ENCODE measurements at places on chromosomes 3 and 15.

- DNase-seq = no peak
Measured at GRCh38 chr15:46251903-46252302, 617.1 kb downstream of the SQOR start.

GRCh38 chr15:94683902-94684301, 452.5 kb downstream of the MCTP2 start:
- DNase-seq = no peak

DNA sequence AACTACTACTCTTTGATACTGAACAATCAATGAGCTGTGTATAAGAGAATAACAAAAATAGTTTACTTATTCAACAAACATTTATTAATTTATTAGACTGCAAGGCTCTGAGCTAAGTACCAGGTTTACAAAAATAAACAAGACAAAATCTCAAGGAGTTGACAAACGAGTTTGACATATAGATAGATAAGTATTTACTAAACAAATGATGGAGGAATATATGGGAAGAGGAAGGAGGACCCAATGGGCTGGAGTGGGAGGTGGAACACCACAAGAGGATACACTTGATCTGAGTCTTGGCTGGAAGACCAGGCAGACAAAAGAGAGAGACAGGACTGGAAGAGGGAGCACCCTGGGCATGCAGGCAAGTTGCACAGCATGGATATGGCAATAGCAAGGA, 47.5 kb upstream of the FSIP1 start:
- DNase-seq = no peak

DNA sequence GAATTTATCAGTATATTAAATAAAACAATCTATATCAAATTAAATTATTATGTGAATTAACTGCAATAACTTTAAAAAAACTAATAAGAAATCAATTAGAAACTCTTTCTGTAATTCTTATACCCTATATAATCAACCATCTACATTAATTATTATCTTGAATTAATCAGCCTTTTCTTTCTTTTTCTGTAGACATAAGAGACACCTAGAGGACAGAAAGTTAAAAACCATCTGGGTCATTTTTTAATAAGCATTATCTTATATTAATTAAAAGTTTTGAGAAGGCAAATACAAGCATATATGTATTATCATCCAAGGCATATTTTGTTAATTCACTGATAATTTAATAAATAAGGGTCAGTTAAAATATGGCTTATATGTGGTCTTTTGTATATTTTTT, 24.2 kb upstream of the SLC25A26 start:
- DNase-seq = no peak

GRCh38 chr3:5494905-5495519, 307.5 kb downstream of the EDEM1 start:
- DNase-seq = no peak

DNA sequence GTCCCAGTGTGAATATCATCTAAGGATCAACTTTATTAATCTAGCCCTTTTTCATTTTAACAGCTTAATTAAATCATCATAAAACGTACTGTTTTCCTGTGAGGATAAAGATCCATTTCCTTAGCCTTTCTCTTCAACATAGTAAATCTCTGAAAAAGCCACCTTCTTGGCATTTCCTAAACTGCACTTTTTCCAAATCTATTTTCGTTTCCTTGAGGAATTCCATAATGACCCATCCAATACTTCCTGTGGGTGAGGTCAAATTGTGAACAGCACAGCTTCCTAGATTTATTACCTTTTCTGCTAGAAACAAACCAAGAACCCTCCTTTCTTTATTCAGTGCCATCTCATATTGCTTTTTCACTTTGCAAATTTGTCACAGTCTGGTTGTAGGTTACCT, 129.4 kb upstream of the CNTN4 start:
- no peak for DNase-seq

GRCh38 chr15:80272987-80273386, 21.0 kb upstream of the CTXND1 start:
- no peak for DNase-seq

DNA sequence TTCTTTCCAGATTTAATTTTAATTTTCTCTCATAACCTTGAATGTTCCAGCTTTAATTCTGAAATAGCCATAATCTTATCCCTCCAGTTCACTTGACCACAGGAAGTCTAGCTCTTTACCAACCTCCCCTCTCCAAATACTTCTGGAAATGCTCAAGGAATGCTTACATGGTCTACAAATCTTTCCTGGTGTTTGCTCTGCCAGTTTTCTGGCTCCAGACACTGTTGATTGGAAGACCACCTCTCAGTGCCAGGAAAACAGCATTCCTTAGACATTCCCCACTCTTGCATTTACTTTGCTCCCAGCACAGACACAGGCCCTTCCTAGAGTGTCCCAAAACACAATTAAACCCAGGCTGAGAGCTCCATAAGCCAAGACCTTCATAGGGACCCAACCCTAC, 98.6 kb downstream of the MESD start:
- no peak for DNase-seq

GRCh38 chr3:161072211-161072621, 32.9 kb downstream of the B3GALNT1 start:
- no peak for DNase-seq

- DNase-seq = no peak
Measured at GRCh38 chr3:108090049-108090700, 656 bp downstream of the CD47 start.

- no peak for DNase-seq
Measured at GRCh38 chr15:57519806-57520205, 71.9 kb upstream of the MYZAP start.

GRCh38 chr15:22949074-22949547, 31.1 kb downstream of the CYFIP1 start:
- no peak for DNase-seq

- DNase-seq = no peak
Measured at GRCh38 chr3:10557781-10558373, 52.5 kb upstream of the ATP2B2 start.

- no peak for DNase-seq
Measured at GRCh38 chr3:42552830-42553229, 28.9 kb downstream of the SEC22C start.

GRCh38 chr3:136194409-136195257, 1.5 kb downstream of the MSL2 start:
- DNase-seq = no peak

DNA sequence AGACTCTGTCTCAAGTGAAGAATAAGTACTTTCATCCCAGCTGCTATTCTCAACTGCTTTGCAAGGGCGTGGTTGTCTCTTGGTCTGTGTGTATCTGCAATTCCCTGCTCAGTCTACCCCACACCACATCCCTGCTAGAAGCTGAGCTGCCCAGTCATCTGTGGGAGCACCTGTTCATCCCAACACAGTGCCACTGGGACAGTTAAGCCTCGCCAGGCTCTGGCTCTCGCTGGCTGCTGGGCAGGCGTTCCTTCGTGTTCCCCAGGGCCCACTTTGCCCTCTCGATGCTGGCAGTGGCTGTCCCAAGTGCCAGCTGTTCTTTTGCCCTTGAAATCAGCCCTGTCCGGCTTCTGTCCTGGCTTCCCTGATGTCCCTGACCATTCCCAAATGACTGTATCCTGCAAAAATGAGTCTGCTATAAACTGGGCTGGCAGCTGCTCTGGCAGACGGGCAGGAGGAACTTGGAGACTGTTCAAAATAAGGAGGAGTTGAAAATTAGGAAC, 91.6 kb upstream of the KLHL25 start:
- no peak for DNase-seq

DNA sequence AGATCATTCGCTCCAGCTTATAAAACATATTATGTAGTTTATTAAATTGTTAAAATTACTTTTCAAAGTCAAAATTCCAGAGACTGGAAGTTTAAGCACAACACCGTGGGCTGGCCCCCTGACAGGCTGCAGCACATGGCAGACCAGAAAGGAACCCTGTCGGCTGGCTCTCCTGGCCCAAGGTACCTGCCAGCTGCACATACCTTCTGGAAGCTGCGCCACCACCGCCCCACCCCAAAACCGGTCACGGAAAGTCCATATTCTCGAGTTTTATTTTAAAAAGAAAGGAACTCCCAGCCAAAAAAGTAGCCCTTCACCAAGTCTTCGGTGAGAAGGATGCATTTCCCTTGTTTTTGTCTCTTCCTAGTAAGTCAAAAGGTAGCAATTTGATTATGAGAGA, 94.6 kb downstream of the FOXP1 start:
- no peak for DNase-seq

DNA sequence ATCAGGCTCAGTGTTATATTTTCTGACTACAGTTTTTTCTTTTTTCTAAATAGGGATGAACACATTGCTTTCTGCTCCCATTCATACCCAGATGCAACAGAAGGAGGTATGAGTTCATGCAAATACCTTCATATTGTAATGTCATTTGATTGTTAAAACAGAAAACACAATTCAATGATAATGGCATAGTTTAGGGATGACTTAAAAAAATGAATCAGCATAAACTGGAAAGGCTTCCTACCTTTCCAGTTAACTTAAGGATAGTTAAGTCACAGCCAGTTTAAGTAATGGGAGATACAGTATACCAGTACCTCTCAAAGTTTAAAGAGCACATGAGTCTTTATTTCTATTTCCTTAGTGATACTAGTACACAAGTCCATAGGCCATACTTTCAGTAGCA, 24.9 kb downstream of the KNL1 start:
- DNase-seq = no peak

DNA sequence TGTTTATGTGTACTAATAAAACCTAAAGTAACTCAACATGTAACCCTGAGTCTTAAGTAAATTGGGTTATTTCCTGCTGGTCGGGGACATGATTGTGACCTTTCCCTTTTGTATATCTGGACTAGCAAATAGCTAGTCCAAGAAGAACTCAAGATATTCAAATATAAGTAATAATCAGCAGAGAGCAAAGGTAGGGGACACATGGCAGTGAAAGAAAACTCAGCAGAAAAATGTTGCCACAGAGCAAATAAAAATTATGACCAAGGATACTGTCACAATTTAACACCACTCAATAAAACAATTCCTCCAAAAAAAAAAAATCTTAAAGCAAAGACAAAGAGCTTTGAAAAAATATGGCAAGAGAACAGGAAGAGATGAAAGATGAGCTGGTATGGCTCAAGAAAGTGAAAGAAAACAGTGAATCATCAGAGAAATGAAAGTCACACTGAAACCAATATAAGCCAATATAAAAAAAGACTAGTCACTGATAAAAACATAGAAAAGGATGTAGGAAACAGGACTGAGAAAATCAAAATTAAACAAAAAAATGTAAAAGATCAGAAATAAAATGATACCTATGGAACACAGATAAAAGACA, 43.4 kb downstream of the HLTF start:
- DNase-seq = no peak

GRCh38 chr15:72796515-72797337, 13.2 kb upstream of the ADPGK start:
- DNase-seq = no peak

DNA sequence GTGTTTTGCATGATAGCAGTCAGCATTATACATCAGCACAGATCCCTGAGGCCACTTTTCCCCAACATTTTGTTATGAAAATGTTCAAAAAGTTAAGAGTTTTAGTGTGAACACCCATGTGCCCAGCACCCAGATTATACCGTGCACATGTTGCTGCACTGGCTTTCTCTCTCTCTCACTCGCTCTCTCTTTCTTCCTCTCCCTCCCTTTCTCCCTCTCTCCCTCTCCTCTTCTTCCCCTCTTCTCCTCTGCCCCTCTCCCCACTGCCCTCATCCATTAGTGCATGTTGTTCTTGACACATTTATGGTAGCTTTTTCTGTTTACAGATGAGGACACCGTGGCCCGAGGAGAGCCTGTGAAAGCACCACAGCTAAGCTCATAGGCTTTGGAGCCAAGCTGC, 7.3 kb downstream of the FGD5 start:
- no peak for DNase-seq

DNA sequence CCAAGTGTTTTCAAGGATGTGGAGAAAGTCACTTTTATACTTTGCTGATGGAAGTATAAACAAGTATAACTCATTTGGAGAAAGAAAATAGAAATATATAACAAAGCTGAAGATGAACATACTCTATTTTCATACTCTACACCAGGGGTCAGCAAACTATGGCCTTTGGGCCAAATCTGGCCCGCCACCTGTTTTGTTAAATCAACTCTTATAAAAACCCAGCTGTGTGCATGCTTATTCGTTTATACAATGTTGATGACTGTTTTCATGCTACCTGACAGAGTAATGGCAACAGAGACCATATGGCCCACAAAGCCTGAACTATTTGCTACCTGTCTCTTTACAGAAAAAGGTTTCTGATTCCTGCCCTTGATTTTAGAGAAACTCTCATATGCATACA, 124.0 kb downstream of the NR1D2 start:
- peak; percentile 1 for DNase-seq

DNA sequence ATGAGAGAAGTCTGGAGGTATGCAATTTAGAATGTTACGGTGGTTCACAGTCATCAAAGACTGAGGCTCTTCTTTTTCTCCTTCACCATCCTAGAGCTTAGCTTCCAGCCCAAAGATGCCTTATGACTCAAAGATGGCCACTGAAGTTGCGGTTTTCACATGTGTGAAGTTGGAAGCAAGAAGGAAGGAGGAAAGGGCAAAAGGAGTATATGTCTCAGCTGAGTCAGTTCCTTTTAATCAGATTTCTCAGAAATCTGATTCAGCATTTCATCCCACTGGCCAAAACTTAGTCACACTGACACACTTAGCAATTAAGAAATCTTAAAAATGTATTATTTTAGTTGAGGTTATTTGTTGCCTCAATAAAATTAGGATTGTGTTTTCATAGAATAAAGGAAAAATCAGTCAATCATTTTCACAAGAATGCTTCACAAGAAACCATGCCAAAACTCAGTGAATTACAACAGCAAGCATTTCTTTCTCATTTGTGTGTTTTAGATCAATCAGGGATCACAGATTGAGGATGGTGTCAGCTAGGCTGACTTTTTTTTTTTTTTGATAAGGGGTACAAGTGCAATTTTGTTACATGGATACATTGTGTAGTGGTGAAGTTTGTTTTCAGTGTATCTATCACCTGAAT, 211.1 kb upstream of the GADL1 start:
- DNase-seq = no peak
